Stimulated activated CD4-positive, alpha-beta T cell treated with anti-CD3 and anti-CD28 coated beads, Interleukin-1b, Interleukin-23, amount 100 ng/mL, for 24 hours (primary cell): ENCODE measurements at places on chromosomes 4 and X.

DNA sequence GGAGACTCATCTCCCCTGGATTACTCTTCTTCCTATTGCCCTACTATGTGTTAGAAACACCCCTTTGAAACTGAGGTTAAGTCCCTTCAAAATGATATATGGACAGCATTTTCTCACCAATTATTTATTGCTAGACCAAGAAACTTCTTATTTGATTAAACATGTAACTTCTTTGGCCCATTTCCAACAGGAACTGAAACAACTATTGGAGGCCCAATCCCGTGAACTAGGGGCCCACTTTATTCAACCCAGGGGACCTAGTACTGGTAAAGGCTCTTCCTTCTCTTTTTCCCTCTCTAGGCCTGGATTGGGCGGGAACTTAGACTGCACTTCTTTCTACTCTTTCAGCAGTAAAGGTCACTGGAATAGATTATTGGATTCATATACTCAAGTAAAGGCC is 16.7 kb upstream of the COL25A1 start:
- no peak for DNase-seq

DNA sequence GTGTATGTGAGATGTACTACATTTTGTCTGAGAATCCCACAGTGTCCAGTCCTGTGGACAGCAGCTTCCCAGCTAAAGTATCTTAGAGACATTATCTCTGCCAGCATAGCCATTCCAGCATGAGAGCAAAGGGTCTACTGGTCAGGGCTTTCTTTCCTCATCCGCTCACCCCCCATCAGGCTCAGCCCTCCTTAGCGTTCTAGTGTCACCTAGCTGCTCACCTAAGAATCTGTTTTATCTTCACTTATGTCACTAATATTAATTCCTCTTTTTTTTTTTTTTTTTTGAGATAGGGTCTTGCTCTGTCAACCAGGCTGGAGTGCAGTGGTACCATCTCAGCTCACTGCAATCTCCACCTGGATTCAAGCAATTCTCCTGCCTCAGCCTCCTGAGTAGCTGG is 15.6 kb downstream of the RUFY3 start:
- no peak for DNase-seq

- DNase-seq: no peak
Measured at GRCh38 chr4:181140037-181140603, 1103.1 kb upstream of the TENM3 start.

DNA sequence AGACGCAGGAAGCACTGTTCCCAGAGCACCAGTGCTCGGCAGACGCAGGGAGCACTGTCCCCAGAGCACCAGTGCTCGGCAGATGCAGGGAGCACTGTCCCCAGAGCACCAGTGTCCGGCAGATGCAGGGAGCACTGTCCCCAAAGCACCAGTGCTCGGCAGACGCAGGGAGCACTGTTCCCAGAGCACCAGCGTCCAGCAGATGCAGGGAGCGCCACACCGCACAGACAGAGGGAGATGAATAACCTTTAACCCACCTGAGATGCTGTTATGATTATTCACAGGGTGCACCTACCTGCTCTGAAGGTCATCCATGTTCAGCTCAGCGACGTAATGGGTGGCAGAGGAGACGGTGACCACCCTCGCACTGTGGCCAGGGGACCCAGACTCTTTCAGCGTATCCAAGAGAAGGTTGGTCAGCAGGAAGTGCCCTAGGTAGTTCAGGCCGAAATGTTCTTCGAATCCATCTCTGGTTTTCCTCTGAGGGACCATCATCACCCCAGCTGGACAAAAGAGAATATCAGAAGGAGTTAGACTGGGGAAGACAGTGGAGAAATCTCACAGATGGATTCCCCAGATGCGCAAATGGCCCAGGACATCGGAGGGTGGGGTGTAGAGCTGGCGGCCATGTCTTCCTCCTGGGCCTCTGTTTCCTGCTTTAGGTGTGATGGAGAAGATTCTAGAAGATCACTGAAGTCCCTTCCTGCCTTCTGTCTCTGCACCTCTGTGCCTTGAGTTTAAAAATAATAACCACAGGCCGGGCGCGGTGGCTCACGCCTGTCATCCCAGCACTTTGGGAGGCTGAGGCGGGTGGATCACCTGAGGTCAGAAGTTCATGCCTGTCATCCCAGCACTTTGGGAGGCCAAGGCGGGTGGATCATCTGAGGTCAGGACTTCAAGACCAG is 234.1 kb downstream of the DHRSX start:
- no peak for DNase-seq

DNA sequence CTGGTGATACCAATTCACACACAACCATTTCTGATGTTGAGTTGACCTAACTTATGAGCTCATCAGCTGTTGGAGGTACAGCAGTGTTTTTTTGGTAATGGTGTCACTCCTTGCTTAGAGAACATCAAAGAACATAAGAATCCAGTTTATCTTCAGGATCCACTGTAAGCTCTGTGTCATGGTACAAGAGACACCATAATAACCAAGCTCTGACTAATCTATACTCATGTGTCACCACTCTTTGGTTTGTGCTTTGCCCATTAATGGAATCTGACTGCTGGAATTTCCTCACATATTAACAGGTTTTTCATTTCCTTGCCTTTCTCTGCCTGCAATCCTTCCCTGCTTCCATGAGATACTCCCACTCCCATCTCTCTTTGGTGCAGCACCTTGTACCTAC is 735.1 kb upstream of the LCORL start:
- no peak for DNase-seq

- DNase-seq: no peak
Measured at GRCh38 chr4:155769090-155769489, 10.3 kb downstream of the GUCY1B1 start.

GRCh38 chrX:132636080-132636479 is 147.2 kb upstream of the MBNL3 start:
- DNase-seq: no peak

- DNase-seq: no peak
Measured at GRCh38 chr4:185683896-185684295, 128.1 kb downstream of the SORBS2 start.

DNA sequence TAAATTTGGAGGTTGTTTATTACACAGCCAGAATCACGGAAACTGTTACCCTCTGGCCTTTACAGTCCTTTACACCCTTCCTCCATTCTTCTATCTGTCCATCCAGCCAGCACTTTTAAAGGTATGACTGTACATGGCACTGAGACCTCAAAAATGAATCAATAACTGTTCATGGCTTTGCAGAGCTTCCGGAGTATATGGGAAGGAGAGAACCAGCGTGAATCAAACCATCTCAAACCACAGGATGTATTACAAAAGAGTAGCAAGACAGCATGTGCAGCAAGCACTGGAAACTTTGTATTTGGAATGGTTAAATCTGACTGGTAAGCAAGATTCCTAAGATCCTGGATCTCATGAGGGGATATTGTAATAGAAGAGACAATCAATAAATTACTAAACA is 228.5 kb upstream of the CASK start:
- no peak for DNase-seq

GRCh38 chr4:16667464-16667863 is 231.0 kb downstream of the LDB2 start:
- DNase-seq: no peak

DNA sequence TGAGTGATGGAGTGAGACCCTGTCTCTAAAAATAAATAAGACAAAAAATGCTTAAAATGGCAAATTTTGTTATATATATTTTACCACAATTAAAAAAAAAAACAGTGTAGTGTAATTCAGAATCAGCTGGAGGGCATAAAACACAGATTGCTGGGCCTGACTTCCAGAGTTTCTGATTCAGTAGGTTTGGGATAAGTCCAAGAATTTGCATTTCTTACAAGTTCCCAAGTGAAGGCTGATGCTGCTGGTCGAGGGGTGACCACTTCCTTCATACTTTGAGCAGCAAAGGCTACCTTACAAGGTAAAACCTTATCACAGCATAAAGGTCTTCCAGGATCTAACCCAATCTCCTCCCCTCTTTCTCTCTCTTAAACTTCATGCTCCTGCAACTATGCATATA is 40.7 kb downstream of the KLHL8 start:
- DNase-seq: no peak

- DNase-seq: no peak
Measured at GRCh38 chr4:21307709-21308108, 607.5 kb downstream of the PACRGL start.

GRCh38 chr4:52822972-52823701 is 39.0 kb upstream of the RASL11B start:
- DNase-seq: no peak

- DNase-seq: no peak
Measured at GRCh38 chrX:10773318-10773717, 152.9 kb upstream of the MID1 start.
